AG09319 (cell line): ENCODE measurements at places on chromosomes 1 and 21.

GRCh38 chr1:183881387-183882131 lies 76.6 kb downstream of the RGL1 start:
- DNase-seq = no peak

DNA sequence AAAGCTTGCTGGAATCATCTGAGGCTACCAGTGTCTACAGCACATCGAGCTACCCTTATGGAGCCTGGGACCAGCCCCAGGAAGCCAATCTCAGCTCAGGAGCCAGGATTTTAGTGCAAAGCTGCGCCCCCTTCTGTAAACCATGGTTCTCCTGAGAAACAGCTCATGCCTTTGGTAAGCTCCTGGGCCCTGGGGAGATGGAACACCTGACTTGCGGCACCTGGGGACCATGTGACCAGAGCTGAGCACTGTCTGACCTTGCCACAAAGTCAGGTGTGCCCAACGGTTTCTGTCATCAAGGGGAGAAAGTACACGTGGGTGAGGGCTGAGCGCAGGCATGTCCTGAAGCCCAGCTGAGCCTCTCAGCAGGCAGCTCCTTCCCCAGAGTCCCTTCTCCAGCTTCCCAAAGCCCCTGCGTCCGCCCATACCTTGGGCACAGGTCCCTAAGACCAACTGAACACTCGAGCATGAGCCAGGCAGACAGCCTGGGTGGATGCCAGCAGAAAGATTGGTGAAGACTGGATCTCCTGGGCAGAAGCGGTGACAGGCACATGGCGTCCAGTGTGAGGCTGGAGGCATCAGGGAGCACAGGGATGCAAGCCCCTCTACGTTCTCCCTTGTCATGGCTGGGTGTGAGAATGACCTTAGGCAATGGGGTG lies 57.9 kb upstream of the TENT5B start:
- no peak for DNase-seq

DNA sequence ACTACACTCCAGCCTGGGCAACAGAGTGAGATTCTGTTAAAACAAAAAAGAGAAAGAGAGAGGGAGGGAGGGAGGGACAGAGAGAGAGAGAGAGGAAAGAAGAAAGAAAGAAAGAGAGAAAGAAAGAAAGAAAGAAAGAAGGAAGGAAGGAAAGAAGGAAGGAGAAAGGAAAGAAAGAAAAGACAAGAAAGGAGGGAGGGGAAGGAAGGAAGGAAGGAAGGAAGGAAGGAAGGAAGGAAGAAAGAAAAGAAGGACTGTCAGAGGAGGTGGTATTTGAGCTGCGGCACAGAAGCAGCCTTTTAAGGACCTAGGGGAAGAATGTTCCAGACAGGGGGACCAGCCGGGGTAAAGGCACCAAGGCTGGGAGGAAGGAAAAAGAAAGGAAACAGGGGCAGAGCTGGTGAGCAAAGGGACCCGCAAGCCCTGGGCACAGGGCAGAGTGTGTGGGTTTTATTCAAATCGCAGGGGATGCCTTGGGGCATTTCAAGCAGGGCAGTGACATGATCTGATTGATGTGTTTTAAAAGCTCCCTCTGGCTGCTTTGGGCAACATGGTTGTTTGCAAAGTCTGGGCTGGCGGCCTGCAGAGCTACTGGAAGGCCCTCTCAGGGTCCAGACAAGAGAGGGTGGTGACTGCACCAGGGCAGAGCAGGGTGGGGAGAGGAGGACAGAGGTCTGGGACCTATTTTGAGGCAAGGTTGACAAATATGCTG lies 176.9 kb upstream of the VAMP3 start:
- no peak for DNase-seq

GRCh38 chr1:178916448-178917174 lies 45.7 kb upstream of the ANGPTL1 start:
- DNase-seq = no peak

DNA sequence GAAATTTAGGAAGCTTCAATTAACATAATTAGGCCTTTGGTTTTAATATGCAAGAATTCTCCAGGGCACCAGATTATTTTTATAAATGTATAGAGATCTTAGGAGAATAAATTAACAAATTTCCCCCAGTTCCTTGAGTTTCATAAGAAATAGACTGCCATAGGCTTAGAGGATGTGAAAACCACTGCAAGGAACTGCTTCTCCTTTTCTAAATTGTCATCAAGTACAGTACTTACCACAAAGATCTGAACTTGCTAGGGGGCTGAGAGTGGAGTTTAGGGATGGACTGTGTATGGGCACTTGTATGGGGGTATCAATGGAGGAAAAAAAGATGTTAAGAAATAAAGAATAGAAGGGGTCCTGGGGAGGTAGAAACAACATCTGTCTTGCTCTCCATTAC lies 31.1 kb downstream of the LHX8 start:
- DNase-seq = no peak

DNA sequence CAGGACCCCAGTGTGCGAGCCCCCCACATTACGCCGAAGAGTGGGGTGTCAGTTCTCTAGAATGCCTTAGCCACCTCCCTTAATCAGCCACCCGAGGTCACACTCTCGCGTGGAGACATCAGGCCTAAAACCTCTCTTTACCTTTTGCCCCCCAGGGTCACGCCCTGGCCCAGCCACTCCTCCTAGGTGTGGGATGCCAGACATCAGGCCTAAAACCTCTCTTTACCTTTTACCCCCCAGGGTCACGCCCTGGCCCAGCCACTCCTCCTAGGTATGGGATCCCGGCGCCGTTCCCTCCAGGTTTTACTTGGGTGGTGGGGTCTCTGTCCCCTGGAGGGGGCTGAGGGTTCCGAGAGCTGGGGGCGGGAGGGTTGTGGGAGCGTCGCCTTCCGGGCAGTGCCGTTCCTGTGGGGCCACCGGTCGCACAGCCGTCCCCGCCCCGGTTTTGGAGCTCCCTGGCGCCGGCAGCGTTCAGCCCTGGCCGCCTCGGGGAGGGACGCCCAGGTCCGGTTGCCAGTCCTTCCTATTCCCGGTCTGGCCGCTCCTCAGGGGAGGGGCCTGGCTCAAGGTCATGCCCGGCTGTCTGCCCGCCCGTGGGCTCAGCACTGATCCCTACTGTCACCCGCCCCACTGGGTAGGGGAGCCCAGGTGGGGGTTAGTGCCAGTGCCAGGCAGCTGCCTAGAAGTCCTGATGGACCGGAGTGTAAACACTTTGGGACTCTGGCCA lies 882 bp downstream of the VPS13D start:
- DNase-seq = no peak

DNA sequence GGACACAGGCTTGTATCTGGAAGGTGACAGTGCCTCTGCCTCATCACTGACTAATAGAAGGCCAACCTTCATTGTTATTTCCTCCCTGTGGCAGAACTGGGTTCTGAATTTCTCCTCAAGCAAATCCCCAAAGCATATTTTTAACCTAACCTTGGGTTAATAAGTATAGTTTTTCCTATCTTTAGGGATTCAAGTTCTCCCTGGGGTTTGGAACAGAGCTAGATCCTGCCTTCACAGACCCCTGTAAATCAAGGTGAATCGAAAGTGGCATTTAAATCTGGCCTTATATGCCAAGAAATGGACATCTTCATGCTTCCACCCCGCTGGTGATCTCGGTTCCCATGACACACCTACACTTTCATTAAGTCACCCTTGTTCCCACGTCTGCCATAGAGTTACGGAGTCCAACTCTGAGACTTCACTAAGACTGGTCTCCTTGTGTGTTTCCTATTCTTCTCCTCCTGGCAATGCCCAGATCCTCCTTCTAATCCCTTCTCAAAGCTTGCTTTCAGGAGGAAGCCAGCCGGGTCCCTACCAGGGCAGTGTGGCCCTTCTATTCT lies 4.3 kb upstream of the CHI3L2 start:
- DNase-seq = no peak
